ENCODE measurements at places on chromosomes 5 and 9.

DNA sequence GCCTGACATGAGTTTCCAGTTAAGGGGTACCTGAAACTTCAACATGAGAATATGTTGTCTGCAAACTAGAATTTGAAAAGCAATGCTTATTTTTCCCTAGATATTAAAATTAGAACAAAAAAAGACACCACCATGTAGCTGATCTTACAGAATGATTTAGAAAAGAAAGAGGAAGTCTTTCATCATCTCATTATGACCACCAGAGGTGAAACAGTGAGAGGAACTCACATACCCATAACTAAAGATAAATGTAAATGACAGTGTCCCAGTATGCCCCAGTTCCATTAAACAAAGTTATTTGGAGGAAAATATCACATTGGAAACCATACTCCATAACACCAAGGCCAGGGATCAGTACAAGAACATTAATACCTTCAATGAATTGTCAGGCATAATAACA lies 6.9 kb downstream of the TAF7 start:
- DNase-seq, result no peak

GRCh38 chr9:136587145-136587943 lies 41.5 kb upstream of the NOTCH1 start:
- DNase-seq, result peak; percentile 69

DNA sequence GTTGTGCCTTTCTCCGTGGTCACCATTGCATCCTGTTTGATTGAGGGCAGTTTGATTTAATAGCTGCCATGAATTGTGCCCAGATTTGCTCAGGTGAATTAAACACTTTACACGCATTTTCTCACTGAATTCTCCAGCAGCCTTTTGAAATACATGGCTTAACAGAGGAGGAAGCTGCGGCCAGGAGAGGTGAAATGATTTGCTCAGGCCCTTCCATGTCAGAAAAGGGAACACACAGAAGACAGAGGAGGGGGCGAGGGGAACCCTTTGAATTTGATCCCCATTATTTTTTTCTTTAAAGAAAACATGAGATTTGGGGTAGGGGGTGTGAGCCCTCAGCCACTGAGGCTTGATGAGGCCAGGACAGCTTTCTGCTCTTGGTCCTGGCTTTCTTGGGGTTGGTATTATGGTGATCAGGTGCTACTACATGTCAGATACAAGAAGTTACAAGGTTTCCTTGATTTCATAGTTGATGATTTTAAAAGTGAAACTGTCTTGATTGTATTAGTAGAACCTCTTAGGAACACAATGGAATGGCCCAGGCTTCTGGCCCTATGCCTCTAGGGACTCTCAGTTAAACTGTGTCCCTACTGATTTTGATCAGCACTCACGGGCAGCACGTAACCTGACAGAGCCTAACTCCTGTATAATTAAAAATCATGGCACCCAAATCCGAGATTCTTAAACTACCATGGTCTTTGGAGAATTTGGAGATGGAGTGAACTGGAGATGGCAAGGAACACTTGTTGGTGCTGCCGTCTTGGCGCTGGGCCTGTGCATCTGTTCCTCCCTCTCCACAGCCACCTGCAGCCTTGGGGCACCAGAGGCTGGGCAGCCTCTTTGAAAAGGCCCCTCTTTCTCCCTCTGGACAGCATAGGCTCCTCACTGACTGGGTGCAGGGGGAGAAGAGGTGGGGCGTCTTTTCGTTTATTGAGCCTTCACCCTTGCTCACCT lies 107.9 kb downstream of the TRIO start:
- DNase-seq, result no peak

DNA sequence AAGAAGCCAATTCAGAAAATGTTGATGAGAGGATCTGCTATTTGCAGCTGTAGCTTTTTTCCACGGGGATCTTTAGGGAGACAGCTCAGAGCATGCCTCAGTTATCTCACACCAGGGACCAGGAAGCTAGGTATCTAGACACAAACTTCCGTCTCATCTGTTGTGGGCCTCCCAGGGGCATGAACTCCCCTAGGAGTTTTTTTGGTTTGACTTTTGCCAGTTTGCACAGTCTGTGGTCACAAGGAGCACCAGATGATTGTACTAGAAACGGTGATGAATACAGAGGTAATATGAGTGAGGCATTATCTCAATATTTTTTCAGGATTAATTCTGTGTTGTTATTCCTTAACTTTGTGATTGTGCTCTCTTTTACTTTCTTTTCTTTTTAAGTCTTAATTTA lies 533.2 kb upstream of the SEMA6A start:
- DNase-seq, result no peak

All from ureter (tissue), 1 donor.